ENCODE measurements at places on chromosomes 2 and 18.
A peak's percentile ranks its signal among the peaks of the same experiment; 100 is the strongest.

DNA sequence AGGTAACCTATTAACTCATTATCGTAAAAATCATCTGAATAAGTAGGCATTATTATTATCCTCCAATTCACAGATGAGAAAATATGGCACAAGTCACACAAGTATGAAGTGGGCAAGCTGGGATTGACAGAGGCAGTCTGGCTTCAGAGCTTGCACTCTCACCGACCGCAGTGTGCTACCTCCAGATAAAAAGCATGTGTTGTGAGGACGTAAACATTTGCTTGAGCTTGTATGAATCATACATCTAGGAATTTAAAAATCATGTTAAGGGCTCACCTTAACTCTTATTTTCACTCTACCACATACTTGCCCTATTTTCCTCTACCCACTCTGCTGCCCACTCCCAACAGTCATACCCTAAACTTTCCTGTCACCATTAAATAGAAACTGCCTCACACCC lies 65.3 kb upstream of the AMMECR1L start:
- peaks cover 15% of the 10 kb centered on the region for H3K4me1 ChIP-seq
- no peak overlapping the region for H3K4me3 ChIP-seq
- no peaks in the 10 kb centered on the region for H3K27me3 ChIP-seq

DNA sequence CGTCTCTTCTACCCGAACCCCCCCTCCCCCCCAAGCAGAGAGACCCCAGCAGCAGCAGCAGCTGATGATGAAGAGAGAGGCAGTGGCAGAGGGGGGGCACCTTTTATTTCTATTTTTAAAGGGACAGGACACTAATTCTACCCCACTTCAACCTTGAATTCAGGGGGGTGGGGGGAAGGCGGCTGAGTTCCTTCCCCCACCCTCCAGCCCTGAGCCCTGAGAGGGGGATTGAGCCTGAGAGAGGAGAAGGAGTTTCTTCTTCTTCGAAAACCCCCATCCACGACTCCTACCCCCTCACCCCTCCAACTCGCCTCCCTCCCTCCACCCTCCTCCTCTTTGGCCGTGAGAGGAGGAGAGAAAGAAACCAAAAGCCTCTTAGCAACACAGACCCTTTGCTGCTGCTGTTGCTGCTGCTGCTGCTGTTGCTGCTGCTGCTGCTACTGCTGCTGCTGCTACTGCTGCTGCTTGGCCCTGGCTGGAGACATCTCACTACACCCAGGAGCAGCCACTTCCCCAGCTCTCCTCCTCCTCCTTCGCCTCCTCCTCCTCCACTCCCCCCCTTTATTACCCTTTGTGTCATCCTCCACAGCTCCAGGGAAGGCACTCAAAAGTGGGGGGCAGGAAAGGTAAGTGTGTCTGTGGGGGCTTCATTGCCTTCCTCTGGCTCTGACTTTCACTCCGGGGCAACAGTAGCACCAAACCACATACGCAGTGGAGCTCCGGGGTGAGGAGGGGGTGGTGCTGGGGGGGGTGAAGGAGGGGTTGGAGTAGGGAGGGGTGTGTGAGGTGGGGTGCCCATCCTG lies at the start of gene MBD5:
Gene MBD5 (plus strand): TSS at position 33 of the 803 bp plus-strand sequence.
- H3K4me1 ChIP-seq: peaks cover 15% of the 10 kb centered on the region
- DNase-seq: peak; percentile 59
- peak within 1 kb of the TSS; percentile 77 for H3K4me3 ChIP-seq
- no peaks in the 10 kb centered on the region for H3K27me3 ChIP-seq
- H3K36me3 ChIP-seq: no peaks in the 10 kb centered on the region

- no peak overlapping the region for H3K27ac ChIP-seq
- no peak for DNase-seq
- no peak overlapping the region for H3K4me3 ChIP-seq
These were observed 69.9 kb downstream of the LIMS1 start for GRCh38 chr2:108604196-108604595.

- DNase-seq: no peak
- no peaks in the 10 kb centered on the region for H3K4me1 ChIP-seq
- H3K4me3 ChIP-seq: no peak overlapping the region
- no peaks in the 10 kb centered on the region for H3K27me3 ChIP-seq
- no peaks in the 10 kb centered on the region for H3K36me3 ChIP-seq
- no peak overlapping the region for H3K27ac ChIP-seq
These were observed 23.2 kb upstream of the ACSL3 start for GRCh38 chr2:222837643-222838056.

DNA sequence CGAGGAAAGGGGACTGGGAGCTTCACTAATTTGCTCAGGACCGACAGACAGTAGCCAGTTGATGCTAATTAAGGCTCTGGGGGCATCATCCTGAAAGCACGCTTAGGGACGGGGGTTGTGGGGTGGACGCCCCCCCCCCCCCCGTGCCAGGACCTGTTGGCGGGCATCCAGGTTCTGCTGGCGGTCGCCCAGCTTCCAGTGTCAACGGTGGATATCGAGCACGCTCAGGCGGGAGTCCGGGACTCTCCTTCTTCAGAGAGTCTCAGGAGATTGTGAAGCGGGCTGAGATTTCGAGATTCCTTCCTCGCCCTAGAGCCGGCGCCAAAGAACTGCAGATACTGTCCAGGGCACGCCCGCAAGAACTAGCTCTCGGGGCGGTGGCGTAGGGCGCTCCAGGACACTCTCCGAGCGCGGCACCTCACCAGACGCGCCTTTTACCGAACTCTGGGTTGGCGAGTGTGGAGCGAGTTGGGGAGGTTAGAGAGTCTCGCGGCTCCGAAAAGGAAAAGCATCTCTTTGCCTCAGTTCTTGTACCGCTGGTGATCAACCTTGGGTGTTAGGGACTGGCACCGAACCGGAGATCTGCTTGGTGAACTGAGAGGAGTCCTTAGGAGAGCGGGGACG lies 5.6 kb downstream of the RAX start:
- H3K27me3 ChIP-seq: peaks cover 93% of the 10 kb centered on the region
- H3K36me3 ChIP-seq: no peaks in the 10 kb centered on the region
- no peaks in the 10 kb centered on the region for H3K4me1 ChIP-seq
- no peak for DNase-seq

DNA sequence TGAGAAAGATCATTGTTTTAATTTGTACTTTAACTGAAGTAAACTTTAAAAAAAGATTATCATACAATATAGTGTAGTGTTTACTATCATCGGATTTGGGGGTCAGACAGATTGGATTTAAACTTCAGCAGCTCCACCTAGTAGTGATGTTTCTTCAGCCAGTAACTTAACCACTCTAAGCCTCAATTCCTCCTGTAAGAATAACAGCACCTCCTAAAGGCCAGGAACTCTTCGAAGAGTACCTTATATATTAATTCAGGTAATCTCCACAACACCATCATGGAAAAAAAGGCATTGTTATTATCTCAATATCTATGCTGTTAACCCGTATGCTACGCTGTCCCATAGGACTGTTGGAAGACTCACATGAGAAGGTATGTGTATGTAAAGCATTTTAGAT lies 69.0 kb upstream of the DLGAP1 start:
- no peaks in the 10 kb centered on the region for H3K36me3 ChIP-seq
- no peaks in the 10 kb centered on the region for H3K4me1 ChIP-seq
- H3K27ac ChIP-seq: no peak overlapping the region
- DNase-seq: no peak
- H3K4me3 ChIP-seq: no peak overlapping the region

GRCh38 chr2:239612133-239612532 lies 211.3 kb upstream of the HDAC4 start:
- H3K36me3 ChIP-seq: no peaks in the 10 kb centered on the region
- no peak overlapping the region for H3K4me3 ChIP-seq
- no peak for DNase-seq
- H3K27me3 ChIP-seq: no peaks in the 10 kb centered on the region

Data from adrenal gland (tissue), 19 donors.